ENCODE measurements at places on chromosomes 1 and 21. TPM values are rescaled to one million over a fixed set of nuclear protein-coding genes. Genes with fewer than 3 reads are reported as not detected.
A peak's percentile ranks its signal among the peaks of the same experiment; 100 is the strongest.

INAVA gene
- 7.3 TPM for total RNA-seq

- DNase-seq: no peak
Observed at GRCh38 chr1:233569636-233570035, 44.3 kb upstream of the KCNK1 start.

GRCh38 chr1:78718566-78718965 lies 68.9 kb downstream of the IFI44 start:
- no peak for DNase-seq

DNA sequence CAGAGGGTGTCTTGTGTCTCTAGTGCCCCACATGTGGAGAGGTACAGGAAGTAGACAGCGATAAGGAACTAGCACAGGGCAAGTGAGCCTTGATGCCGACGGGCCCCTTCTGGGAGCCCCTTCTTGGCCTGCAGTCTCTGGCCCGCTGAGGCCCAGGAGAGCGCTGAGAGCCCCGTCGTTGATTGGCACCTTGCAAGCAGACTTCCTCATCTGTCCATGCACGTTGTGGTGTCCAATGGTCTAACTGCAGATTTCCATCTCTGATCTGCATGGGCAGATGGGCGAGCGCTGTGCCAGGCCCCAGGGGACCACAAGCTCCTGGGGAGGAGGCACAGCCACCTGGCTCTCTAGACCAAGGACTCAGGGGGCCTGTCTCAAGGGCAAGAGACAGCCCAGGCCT lies 32.4 kb downstream of the PLEKHA6 start:
- no peak for DNase-seq

- peak; percentile 62 for DNase-seq
Observed at GRCh38 chr1:216929870-216930582, 206.8 kb upstream of the ESRRG start.

- peak; percentile 81 for DNase-seq
Observed at GRCh38 chr1:33086384-33086850, 5.5 kb downstream of the AZIN2 start.

DNA sequence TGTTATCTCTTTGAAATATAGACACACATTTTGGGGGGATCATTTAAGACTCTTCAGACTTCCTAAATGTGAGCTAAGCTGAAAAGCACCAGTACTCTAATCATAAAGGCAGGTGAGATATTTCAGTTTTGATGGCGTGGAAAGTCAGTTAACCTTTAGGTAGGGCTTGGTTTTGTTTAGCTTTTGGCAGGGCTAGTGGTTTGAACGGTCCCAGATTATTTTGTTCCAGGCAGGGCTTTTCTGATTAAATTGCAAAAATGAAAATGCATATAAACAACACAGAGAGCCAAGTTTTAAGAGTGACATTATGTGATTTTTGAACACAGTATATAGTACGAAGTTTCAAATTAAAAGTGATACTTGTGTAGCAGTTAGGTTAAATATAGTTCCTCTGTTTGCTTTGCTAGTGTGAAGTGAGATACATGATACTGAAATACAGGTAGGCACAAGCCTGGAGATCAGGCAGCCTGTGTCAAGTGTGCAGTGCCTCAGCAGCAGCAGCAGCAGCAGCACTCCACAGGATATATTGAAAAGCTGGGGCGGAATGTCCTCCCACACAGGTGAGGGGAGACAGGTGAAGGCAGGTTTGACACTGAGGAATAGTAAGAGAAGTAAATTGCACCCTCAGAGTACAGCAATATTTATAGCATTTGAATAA lies 47.4 kb downstream of the CAMTA1 start:
- DNase-seq: no peak

GPATCH3 gene
- total RNA-seq: 9.2 TPM

DNA sequence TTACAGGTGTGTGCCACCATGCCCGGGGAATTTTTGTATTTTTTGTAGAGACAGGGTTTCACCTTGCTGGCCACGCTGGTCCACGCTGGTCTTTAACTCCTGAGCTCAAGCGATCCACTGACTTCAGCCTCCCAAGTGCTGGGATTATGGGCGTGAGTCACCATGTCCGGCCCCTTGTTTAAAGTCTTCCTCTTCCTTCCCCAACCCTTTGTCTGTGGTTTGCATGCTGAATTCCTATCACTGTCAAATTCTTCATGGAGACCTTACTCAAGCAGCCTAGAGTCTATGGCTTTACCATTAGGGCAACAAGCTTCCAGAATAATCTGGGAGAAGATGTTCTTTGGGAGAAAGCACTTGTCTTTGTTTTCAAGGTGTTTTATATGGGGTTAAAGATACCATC lies 34.7 kb downstream of the B3GALT5 start:
- DNase-seq: peak; percentile 90

- no peak for DNase-seq
Observed at GRCh38 chr1:10873189-10873588, 76.7 kb upstream of the CASZ1 start.

DNA sequence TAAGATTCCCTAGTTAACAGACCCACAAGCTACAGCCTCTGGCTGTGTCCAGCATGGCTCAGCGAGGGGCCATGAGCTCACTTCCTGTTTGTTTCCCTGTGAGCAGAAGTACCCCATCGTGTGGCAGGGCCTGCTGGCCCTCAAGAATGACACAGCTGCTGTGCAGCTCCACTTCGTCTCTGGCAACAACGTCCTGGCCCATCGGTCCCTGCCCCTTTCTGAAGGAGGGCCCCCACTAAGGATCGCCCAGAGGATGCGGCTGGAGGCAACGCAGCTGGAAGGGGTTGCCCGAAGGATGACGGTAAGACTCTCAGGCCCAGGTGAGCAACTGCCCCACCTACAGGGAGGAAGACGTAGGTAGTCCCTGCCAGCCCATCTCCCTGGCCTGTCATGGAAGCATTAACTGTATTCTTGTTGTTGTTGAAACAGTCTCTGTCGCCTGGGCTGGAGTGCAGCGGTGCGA lies 38.2 kb downstream of the ZBTB17 start:
- DNase-seq: peak; percentile 74

GRCh38 chr1:153422450-153423068 lies 6.2 kb downstream of the S100A7A start:
- DNase-seq: peak; percentile 63

GRCh38 chr1:236144033-236144432 lies 1.7 kb downstream of the GPR137B start:
- DNase-seq: no peak

DNA sequence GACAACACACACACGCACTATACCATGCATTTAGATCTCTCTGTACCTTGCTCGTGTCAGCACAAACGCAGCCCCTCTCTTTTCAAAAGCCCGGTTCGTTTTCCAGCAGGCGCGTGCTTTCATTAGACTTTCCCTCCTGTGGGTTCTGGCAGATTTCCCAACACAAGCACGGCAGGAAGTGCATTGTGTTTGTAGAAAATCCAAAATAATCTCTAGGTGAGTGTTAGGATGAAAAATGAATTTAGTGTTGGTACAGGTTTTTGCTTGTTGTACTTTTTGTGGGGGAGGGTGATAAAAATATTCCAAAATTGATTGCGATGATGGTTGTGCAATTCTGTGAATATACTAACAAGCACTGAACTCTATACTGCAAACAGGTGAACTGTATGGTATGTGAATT lies 54.1 kb upstream of the POFUT2 start:
- DNase-seq: peak; percentile 55

ATAD3C gene
- 0.06 TPM for total RNA-seq

PADI1 gene
- total RNA-seq: 2.5 TPM

NMNAT2 gene
- 3.6 TPM for total RNA-seq

NTMT2 gene
- not detected for total RNA-seq

DNA sequence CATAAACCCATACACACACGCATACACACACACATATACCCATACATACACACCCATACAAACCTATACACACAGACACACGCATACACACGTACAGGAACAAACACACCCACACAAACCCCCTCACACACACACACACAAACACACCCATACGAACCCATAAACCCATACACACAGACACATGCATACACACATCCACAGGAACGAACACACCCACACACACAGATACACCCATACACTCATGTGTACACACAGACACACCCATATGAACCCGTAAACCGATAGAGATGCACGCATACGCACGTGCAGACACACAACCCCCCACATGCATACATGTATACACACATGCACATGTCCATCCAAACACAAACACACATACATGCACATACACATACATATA lies 9.5 kb downstream of the WNT9A start:
- DNase-seq: no peak

DNA sequence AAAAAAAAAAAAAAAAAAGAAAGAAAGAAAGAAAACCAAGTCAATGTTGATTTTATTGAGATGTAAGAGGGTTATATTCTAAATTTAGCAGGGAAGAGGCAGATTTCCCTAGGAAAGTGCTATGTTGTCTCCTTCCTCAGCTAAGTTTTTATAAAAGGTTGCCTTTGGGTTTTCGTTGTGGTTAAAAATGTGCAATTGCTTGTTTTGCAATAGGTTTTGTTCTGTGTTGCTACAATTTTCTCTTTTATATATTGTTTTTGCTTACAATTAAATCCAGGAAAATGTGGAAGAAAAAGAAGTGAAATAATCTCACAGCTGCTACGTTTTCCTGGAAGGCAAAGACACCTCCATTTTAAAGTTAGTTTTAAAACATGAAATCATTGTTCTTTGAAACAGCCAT lies 136.7 kb upstream of the C1orf105 start:
- no peak for DNase-seq

CCDC185 gene
- total RNA-seq: 0.06 TPM

DNA sequence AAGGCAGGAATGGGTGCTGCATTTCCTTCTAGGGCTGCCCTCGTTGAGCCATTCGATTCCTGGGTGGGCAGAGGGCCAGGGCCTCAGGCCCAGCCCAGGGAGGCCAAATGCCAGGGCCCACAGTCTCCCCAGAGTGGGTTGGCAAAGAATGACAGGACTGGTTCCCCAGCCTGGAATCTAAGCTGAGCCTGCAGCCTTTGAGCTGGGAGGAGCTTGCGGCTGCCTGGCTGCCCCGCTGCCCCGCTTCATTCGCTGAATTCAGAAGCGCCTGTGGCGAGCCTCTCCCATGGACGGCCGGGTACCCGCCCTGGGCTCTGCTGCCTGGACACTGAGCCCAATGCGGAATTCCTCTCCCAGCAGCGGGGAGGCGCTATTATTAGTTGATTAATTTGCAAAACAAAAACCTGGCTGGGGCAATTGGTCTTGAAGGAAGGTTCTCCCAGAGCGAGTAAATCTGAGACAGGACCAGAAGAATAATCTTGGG lies 32.3 kb upstream of the TARDBP start:
- DNase-seq: peak; percentile 85

DNA sequence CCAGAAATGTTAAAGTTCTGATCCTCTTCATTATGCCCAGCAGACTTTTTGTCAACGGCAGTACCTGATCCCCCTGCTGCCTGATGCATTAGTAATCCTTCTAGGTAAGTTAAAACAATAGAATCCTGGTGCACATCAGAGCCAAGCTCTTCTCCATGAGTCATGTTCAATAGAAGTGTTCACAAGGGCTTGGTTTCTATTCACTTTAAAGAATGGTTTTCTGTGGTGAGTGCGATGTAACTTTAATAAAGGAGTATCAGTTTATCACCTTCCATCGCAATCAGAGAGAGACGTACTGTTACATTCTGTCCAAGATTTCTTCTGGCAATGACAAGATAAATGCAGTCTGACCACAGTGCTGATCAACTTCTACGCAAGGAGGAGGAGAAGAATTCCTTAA lies 96.8 kb downstream of the NRIP1 start:
- DNase-seq: no peak

CLDN8 gene
- total RNA-seq: not detected

DNA sequence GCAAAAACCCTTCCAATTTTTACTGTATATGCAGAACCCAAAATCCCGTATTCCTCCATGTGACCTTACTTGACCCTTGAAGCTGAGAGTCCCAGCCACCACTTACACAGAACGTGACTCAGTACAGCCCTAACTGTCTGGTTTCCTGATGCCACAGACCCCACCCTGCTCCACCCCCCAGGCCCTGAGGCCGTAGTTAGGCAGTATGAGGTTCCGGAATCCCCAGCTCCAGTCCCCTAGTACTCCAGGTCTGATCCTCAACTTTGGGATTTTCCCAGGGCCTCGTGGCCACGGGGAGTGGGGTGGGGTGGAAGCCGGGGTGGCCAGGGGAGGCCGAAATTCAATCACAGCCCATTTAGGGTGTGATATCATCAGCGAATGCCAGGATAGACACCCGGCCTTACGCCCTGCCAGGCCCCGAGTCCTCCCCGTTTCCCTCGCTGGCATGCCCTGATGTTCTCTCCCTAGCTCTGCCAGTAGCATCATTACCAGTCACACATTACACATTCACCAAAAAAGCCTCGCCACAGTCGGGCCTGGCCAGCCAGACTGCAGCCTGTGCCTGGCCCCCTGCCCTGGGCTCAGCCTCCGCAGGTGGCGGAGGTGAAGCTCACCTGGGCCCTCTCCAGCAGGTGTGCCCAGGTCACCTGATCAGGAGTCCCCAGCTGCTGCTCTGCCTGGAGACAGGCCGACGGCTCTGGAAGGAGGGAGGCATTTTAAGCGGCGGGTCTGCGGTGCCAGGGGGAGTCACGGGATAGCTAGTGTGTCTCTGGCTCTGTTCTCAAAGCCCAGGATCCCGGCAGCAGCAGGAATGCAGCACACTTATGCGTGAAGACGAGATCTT lies 70.8 kb downstream of the SCCPDH start:
- DNase-seq: peak; percentile 76

DNA sequence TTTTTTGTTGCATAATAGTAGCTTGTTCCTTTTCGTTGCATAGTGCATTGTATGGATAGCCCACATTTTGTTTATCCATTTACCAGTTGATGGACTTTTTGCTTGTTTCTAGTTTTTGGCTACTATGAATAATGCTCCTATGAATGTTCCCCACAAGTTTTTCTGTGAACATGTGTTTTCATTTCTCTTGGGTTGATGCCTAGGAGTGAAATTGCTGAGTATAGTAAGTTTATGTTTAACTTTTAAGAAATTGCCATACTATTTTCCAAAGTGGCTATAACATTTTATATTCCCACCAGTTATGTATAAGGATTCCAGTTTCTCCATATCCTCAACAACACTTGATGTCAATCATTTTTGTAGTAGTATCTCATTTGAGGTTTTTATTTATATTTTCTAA lies 84.8 kb upstream of the CACYBP start:
- DNase-seq: no peak

- DNase-seq: no peak
Observed at GRCh38 chr1:193533853-193534252, 347.4 kb upstream of the B3GALT2 start.

GRCh38 chr1:34398916-34399275 lies 222.2 kb downstream of the C1orf94 start:
- no peak for DNase-seq

SLC2A5 gene
- total RNA-seq: not detected

DNA sequence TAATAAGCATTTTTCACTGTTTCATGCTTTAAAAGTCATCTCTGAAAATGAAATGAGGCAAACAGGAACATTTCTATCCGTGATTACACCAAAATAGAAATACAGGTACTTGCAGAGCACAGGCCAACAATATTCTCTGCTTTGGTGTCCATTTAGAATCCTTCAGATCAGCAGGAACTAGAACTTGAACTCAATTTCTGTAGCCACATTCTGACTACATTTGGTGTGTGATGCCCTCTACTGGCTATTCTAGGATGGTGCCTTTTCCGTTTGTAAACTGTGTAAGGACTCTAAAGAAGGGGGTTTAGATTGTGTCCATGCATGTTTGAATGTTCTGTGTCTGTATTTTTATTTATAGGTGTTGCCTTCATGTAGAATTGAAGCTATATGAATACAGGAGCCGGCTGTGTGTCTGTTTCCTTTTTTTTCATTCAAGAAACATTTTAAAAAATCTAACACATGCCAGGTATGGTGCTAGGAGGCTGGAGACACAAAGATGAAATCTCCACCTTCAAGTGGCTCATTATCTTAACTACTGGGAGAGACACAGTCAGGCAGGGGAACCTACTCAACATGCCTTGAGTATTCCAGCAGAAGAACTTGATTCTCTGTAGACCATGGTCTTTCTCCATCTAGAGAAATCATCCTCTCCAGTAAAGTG lies 7.6 kb upstream of the ZNF326 start:
- peak; percentile 74 for DNase-seq

- DNase-seq: no peak
Observed at GRCh38 chr21:35468991-35469390, 419.9 kb upstream of the RUNX1 start.
